ENCODE measurements at places on chromosomes 5 and 9. TPM values are rescaled to one million over a fixed set of nuclear protein-coding genes. Genes with fewer than 3 reads are reported as not detected.

Gene OLFML2A
- not detected for total RNA-seq

Gene ZNF454
- total RNA-seq = not detected

Gene GABRB2
- not detected for total RNA-seq

DNA sequence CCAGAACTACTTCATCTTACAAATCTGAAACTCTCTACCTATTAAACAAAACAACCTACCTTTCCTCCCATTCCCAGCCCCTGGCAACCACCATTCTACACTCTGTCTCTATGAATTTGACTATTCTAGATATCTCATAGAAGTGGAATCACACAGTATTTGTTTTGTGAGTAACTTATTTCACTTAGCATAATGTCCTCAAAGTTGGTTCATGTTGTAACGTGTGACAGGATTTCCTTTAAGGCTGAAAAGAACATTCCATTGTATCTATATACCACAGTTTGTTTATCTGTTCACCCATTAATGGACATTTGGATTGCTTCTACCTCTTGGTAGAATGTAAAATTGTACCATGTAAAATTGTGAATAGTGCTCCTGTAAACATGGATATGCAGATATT, 70.1 kb upstream of the NXNL2 start:
- DNase-seq = no peak

GRCh38 chr9:103680581-103680980, 413.5 kb upstream of the SMC2 start:
- DNase-seq = no peak

DNA sequence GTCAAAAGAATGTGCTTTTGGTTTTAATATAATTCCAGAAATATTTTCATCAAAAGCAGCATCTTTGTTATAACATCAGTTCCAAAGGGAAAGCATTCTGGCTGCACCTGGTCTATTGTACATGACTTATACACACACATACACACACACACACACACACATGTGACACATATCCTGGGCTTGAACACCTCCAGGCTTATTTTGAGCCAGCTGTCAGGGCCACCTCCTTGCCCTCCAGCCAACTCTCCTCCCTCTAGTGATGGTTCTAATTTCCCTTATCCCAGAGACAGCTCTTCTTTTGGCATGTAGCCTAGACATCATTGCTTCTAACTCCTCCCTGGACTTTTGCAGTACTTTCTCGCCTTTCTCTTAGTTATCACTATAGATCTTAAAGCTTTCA, 115.0 kb downstream of the PIK3R1 start:
- DNase-seq = no peak

GRCh38 chr9:88567870-88568269, 32.9 kb downstream of the NXNL2 start:
- no peak for DNase-seq

- no peak for DNase-seq
These were observed 60.9 kb upstream of the ABL1 start for GRCh38 chr9:130774183-130774582.

Data from naive thymus-derived CD4-positive, alpha-beta T cell (primary cell).